Naive B cell (primary cell): ENCODE measurements at places on chromosomes 3 and 15.

DNA sequence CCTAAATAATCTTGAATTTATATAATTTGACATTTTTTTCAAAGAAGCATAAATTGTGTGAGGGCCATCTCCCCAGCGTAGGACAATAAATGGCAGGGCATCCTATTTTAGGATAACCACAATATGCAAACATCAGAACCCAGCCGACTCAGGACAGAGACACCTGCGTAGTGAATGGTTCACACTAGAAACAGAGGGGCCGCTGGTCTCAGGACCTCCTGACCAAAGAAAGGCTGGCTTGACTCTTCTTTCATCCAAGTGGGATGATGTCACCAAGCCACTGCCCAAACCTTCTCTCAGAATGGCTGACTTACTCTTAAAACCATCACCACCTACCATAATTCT is 162.1 kb downstream of the FOXP1 start:
- DNase-seq: no peak

- DNase-seq: peak; percentile 26
Observed at GRCh38 chr3:10322352-10322710, 1.4 kb upstream of the SEC13 start.

DNA sequence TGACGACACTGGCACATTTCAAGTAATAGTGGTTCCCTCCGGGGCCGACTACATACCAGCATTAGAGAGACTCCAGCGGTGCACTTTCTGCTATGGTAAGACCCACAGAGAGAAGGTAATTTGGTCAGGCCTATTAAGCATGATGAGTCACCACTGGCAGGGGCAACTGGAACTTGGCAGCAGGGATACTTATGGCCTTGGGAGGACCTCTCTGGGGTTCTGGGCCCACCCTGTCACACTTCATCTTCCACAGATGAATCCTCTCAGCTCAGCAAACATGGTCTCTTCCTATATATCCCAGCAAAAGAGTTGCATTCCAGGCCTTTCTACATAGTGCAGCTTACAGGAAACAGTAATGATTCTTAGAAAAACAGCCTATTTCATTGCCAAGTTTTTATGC is 88.0 kb downstream of the PIK3R4 start:
- DNase-seq: no peak

DNA sequence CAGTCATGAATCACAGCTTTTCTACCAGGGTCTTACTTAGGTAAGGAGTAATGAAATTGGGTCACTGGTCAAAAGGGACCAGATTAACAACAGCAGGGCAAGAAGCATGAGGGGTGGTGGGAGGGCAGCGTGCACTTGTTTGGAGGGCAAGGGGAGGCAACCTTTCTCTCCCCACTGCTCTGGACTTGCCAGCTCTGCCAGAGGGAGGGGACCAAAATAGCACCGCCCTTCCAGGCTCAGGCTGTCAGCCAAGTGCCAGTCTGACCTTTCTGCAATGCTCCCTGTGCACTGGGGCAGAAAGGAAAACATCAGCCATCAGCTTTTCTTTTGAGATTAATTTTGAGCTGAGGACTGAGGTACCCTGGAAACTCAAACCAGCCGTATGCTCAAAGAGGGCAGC is 4.5 kb upstream of the ULK3 start:
- DNase-seq: no peak

DNA sequence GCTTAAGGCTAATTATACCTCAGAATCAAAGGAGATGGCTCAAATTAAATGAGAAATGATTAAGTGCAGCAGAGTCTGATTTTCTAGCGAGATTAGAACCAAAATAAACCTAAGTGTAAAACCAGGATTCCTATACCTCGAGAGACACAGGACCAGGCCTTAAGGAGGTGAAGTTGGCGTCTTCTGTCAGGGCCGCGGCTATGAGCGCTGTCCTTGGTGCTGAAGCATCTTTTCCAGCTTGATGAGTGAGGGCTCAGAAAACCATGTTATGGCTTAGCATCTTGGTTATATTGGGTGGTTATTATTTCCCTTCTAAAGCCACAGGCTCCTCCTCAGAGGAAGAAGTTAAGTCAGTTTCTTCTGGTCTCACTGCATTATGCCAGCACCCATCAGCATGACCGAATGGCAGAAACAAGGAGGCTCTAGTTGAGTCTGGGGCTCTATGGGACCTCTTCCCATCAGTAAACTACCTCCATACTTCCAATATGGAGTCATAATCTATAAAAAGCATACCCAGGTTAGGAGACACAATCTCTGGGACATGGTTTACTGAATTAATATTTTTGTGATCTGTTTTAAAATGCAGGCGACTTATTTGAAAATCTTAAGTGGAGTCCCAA is 120.1 kb upstream of the NMNAT3 start:
- no peak for DNase-seq

GRCh38 chr15:32656496-32656895 is 15.0 kb downstream of the SCG5 start:
- DNase-seq: no peak

- no peak for DNase-seq
Observed at GRCh38 chr3:152779653-152780052, 55.3 kb upstream of the P2RY1 start.

GRCh38 chr3:120245386-120245785 is 39.6 kb downstream of the GPR156 start:
- DNase-seq: no peak

- no peak for DNase-seq
Observed at GRCh38 chr15:62107571-62108121, 40.9 kb downstream of the C2CD4A start.
